ENCODE measurements at places on chromosomes 13 and 19. TPM values are rescaled to one million over a fixed set of nuclear protein-coding genes. Genes with fewer than 3 reads are reported as not detected.
A peak's percentile ranks its signal among the peaks of the same experiment; 100 is the strongest.

The ZNF626 gene
- total RNA-seq: 13.3 TPM

The PALM3 gene
- not detected for total RNA-seq

The CD22 gene
- 4.1 TPM for total RNA-seq

The CGB1 gene
- total RNA-seq: not detected

DNA sequence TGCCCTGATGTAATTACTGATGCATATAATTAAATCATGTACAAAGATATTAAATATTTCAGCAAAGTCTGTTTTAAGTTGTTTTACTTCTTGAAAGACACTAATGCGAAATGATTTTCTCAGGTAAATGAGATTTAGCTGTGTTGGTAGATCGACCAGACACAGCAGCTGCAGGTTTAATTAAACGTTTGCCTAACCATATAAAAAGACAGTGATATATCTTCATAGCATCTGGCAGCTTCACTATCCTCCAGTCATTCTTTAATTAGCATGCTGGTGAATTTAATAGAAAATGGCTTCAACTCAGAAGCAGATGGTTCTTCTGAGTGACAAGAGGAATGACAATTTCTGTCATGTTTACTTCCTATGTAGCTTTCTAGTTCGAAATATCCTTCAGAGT is 69.3 kb downstream of the NHLRC3 start:
- no peak for DNase-seq

DNA sequence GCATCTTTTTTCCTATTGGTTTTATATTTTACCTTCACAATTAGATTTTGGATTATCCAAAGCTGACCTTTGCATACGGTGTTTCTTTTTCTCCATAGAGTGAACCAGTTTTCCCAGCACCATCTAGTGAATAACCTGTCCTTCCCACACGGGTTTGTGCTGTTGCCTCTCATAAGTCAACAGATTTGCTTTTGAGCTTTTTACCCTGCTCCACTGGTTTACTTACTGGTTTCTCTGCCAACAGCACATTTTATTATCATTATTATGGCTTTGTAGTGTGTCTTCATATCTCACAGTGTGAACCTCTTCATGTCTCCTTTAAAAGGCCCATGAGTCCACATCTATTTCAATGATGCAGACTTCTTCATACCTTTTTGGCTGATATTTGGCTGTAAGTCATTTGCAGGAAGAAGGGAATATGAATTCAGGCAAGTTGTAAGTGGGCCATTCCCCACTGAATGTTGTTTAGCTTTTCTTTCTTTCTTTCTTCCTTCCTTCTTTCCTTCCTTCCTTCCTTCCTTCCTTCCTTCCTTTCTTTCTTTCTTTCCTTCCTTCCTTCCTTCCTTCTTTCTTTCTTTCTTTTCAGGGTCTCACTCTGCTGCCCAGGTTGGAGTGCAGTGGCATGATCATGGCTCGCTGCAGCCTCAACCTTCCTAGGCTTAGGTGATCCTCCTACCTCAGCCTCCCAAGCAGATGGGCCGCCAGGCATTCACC is 86.8 kb downstream of the TM9SF2 start:
- no peak for DNase-seq

DNA sequence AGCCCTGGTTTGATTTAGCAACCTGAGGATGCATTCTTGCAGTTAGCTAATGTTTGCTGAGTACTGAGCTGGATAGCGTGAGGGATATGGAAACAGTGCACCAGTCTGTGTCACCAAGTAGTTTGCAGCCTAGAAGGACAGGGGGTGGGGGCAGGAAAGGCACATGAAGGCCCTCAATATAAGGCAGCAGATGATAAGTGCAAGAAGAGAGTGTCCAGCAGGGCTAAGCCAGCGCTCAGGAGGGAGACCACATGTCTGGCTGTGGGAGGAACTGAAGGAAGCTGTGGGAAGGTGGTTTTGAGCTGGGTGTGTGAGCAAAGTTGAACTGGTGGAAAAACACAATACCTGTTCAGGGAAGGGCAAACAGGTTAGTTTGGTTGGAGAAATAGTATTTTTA is 1.7 kb downstream of the CXCL17 start:
- no peak for DNase-seq

- DNase-seq: no peak
Observed at GRCh38 chr13:59301174-59301567, 862.6 kb downstream of the DIAPH3 start.

GRCh38 chr13:27919659-27919933 is 204 bp upstream of the PDX1 start:
- DNase-seq: peak; percentile 65

GRCh38 chr19:48006762-48007161 is 12.3 kb downstream of the ELSPBP1 start:
- peak; percentile 30 for DNase-seq

DNA sequence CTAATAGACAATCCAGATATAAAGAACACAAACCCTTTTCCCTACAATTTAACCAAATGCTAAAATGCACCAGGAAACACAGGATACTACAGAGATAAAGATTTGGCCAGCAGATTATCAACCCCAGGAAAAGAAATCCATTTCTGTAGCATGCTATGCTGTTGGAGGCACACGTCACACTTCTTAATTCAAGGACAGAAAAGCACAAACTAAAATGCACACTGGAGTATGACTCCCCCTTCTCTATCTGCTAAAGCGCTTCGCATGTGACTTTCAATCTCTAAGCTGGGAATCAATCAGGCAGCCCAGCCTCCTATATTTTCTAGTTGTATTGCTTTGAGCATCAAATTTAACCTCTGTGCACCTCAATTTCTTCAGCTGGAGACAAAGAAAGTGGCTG is 22.2 kb downstream of the ABCC4 start:
- no peak for DNase-seq

DNA sequence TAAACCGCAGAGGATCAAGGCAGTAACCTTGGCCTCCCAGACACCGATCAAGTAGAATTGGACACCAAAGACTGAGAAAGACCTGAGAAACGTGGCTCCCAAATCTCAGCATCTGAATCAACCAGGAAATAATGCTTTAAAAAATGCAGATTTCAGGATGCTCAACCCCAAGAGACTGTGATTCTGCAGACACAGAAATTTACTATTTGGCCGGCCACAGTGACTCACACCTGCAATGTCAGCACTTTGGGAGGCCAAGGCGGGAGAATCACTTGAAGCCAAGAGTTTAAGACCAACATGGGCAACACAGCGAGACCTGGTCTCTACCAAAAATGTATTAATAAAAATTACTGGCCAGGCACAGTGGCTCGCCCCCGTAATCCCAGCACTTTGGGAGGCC is 6.2 kb downstream of the ABCC4 start:
- no peak for DNase-seq

DNA sequence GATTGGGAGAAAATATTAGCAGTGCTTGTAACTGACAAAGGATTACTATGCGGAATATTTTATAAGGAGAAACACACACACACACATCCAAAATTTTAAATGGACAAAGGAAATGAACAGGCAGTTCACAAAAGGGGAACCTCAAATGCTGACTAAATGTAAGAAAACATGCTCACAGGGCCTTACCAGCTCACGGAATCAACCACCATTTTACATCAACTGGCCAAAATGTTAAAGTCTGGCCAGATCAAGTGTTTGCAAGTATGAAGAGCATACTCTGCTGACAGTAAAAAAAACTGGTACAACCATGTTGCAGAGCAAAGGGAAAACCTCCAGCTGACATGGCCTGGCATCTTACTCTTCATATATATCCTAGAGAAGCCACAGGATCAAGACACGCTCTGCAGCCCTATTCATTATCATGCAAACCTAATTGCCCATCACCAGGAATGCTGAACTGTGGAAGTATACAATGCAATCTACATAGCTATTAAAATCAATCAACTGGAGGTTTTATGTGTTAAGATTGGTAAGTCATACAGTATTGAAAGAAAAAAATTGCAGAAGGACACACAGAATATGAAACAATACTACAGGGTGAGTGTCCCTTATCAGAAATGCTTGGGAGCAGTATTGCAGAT is 124.4 kb downstream of the RNF17 start:
- DNase-seq: no peak

DNA sequence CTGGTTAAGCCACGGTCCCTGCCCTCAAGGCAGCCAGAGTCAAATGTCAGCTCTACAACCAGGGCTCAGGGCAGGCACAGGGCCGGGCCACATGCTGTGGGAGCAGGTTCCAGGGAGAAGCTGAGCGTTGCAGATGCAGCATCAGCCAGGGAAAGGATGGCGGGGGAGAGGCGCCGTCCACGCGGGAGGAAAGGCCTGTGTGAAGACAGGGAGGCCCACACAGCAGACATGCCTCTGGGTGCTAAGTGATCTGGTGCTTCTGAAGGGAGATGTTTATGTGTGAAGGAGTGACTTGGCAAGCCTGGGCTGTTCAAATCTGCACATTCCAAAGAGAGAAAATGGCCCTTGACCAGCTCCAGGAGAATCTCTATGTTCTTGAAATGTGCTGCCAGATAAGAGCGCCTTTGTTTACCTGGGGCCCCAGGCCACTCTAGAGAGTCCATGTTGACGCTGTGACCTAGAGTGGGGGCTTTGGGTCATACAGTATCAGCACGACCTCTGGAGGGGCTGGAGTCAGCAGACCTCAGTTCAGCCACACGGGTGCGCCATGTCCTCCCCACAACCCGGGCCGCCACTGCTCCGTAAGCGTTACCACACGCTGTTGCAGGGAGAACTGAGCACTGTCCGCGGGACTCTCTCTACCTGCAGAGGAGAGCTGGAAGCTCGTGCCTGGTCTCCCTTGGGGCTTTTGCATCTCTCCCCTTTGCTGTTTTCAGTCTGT is 15.9 kb upstream of the ATF5 start:
- DNase-seq: peak; percentile 26

- no peak for DNase-seq
Observed at GRCh38 chr13:30338331-30338851, 31.0 kb upstream of the KATNAL1 start.

Measured in activated CD4-positive, alpha-beta T cell treated with anti-CD3 and anti-CD28 coated beads for 36 hours (primary cell).